MG63 (cell line): ENCODE measurements at places on chromosomes 7 and 10. TPM values are rescaled to one million over a fixed set of nuclear protein-coding genes. Genes with fewer than 3 reads are reported as not detected.

ADRB1 gene
- not detected in 2 replicates for total RNA-seq

GPR26 gene
- not detected in 2 replicates for total RNA-seq

ELN gene
- not detected in 2 replicates for total RNA-seq

SCIN gene
- not detected in 2 replicates for total RNA-seq

GRCh38 chr10:49564461-49565009 is 25.6 kb upstream of the ERCC6 start:
- no peak for DNase-seq

- no peak for DNase-seq
Observed at GRCh38 chr10:123044391-123044790, 35.6 kb downstream of the ACADSB start.

DNA sequence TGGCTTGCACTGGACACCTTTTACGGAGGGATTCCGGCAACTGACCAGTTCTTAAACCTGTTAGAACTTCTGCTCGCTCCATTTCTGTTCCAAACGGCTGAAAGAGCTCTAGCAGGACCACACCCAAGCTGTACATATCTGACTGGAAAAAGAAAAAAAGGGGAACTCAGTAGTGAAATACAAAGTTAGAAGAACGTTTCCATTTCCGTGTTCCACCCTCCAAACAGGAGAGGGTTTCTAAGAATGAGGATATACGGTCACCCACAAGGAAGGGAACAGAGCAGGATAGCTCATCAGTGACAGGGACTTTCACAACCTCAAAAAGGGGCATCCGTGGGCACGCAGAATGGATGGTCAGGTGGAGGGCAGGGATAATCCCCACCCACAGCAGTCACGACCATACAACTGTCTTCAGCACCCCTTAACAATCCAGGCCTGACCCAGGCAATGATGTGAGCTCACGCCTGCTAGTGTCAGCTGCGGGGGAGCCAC is 4.3 kb upstream of the ANKRD61 start:
- no peak for DNase-seq

DNA sequence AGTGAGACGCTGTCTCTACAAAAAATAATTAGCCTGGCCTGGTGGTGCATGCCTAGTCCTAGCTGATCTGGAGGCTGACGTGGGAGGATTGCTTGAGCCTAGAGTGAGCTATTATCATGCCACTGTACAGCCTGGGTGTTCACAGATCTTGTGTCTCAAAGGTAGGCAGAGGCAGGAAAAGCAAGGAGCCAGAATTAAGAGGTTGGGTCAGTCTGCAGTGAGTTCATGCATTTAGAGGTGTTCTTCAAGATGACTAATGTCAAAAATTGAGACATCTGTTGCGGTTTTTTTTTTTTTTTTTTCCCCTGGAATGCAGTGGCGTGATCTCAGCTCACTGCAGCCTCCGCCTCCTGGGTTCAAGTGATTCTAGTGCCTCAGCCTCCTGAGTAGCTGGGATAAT is 5.4 kb downstream of the PPIA start:
- DNase-seq = no peak

- DNase-seq = peak; percentile 64
Observed at GRCh38 chr7:45092931-45093235, 4.1 kb upstream of the NACAD start.

GRCh38 chr10:73759512-73760115 is 15.4 kb downstream of the SEC24C start:
- no peak for DNase-seq

DNA sequence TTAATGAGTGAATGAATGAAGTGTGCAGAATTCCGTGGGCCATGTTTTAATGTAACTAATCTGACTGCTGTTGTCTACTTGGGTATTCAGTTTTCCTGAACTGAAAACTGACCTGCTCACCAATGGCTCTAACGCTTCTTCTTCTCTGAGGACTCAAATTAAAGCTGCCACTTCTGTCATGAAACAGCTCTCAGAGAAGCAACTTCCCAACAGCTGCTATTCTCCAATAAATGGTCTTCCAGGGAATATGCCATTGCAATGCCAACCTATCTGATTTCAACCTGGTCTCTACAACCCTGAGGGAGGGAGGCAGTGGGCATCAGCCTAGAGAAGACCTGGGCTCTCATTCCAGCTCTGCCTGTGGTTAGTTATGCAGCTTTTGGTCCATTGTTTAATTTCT is 69.4 kb downstream of the FRMD4A start:
- no peak for DNase-seq

- DNase-seq = no peak
Observed at GRCh38 chr7:100547872-100548271, 8.9 kb downstream of the AGFG2 start.

GRCh38 chr10:23448323-23448722 is 9.4 kb downstream of the OTUD1 start:
- DNase-seq = no peak

GRCh38 chr7:17307969-17308648 is 9.7 kb downstream of the AHR start:
- no peak for DNase-seq

DNA sequence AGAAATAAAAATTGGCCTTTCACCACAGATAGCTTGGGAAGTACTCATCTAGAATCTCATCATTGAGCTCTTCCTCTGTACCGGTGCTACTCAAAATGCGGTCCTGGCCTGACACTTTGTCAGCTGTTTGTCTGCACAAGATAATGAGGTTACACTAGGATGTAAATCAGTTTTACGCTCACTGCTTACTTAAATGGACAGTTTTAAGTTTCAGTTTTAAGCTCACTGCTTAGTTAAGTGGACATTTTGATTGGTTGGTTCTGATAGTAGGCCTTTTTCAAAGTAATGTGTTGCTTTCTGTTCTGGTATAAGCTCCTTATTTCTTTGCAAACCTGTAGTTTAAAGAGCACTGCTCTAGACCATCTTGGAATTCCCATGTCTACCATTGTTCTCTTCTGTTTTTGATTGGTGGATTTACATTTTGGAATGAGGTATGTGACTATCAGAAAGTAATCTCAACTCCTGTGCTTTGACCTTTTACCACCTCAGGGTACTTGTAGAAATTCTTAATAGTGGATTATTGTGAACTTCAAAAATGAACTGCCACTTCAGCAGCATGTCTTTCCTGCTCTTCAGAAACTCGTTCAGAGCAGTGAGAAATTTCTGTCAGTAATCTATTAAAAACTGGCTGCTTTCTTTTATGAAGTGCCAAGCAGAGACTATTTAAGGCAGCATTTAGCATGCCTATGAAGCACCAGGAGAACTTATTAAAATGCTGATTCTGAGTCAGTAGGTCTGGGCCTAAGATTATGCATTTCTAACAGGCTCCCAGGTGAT is 55.0 kb downstream of the C1GALT1 start:
- DNase-seq = no peak
